ENCODE measurements at places on chromosomes 13 and 19.

DNA sequence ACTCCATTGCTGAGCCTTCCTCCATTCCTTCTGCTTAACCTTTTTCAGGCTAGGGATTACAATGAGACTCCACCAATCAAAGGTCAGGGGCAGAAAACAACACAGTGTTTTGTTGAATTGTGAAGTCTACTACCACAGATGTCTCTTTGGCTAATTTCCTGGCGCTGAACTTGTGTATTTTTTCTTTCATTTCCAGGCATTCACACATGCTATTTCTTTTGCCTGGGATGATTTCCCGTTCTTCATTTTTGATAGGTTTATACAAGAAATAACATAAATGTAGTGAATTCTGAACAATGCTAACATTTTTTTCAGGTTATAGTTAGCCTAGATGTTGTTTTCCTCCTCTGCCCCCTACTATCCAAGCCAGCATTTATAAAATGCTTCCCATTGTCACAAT lies 64.3 kb downstream of the OLFM4 start:
- no peak for DNase-seq

GRCh38 chr19:5706876-5707573 lies 12.9 kb downstream of the LONP1 start:
- no peak for DNase-seq

GRCh38 chr13:81929988-81930387 lies 1589.1 kb upstream of the SPRY2 start:
- DNase-seq, result no peak

- no peak for DNase-seq
Observed at GRCh38 chr19:5927441-5927821, 13.4 kb downstream of the CAPS start.

- no peak for DNase-seq
Observed at GRCh38 chr13:30235216-30235615, 72.1 kb downstream of the KATNAL1 start.

All from cerebellar nuclear complex (tissue), 1 donor.